ENCODE measurements at places on chromosomes 13 and 19.
A peak's percentile ranks its signal among the peaks of the same experiment; 100 is the strongest.

- DNase-seq = no peak
Observed at GRCh38 chr19:1985588-1986356, 29.7 kb downstream of the BTBD2 start.

GRCh38 chr19:31592456-31592855 lies 243.2 kb upstream of the TSHZ3 start:
- no peak for DNase-seq

DNA sequence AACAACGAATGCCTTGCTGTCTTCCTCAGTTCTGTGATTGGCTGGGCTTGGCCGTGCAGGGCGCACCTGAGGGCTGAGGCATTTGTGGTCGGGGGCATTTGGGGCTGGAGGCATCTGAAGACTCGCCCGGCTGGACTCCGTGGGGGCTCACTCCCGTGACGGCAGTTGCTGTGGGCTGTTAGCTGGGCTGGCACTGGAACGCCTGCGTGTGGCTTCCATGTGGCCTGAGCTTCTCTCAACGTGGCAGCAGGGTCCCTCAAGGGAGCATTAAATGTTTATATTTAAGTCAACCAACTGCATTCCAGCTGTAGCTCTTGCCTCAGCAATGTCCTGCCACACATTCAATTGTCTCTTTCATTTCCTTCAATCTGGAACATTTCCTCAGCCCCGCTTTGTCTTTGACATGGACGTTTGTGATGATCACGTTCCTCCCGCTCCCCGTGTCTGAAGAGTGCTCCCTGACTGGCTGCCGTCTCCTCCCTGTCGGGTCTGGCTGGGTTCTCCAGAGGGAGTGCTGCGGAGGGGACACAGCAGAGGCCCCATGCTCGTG lies 21.0 kb downstream of the CCDC8 start:
- DNase-seq = peak; percentile 44

DNA sequence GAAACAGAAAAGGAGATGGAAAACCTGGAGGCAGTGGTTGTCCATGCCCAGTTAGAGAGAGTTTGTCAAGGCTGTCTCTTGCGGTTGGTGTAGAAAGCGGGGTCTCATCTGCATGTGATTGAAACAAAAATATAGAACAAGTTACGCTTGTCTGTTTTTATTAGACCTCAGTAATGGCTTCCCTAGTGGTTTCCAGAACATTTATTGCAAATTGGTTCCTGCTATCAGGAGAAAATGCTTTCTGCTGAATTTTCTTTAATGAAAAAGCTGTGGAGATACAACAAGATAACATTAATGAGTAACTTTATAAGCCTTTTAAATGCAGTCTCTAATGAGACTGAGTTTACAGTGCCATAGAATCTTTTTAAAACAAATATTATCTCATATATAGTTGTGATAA lies 378.0 kb downstream of the DACH1 start:
- no peak for DNase-seq

DNA sequence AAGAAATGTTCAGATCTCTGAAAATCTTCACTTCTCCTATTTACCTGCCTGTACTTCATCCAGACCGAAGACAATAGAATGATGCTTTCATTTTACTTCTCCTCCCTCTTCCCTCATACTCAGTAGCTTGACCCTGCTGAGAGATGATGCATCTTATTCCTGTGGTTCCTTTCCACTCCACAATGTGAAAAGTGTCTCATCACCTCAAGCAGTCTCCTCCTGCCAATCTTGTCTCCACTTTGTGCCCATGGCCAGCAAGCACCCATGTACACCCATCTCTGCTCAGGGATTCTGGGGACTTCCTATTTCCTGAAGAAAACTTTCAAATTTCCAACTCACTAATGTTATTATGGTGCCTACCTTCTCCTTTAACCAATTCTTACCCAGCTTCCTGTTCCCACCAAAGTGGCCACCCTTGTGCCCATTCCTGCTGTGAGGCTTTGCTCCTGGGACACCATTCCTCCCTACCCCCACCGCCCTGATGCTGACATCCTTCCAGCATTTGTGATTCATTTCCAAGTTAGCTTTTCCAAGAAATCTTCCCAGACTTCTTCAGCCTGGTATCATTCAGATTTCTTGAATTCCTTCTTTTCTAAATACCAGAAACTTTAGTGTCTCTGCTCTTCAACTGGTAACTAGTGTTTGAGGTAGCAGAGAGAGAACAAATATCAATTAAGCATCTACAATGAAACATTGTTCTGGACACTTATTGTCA lies 212.5 kb downstream of the POSTN start:
- DNase-seq = peak; percentile 11
